ENCODE measurements at places on chromosomes 1 and 21.

- no peak for DNase-seq
These were observed 67.6 kb downstream of the PKN2 start for GRCh38 chr1:88751714-88752113.

DNA sequence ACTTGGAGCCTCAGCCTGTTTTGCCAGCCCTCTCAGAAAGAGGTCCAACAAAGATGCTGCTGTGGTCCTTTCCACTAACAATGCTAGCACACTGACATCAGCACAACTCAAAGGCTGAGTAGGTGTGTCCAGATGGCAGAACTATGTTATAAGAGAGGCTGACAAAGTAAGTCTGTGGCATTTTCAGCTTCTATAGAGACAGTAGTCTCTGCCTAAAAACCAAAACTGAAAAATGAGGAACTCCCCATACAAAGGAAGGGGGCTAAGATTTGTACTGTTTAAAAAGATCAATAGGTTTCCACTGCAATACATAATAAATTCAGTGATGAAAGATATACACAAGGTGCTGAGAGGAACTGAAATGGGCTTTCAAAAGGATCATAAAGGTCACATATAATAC is 12.3 kb downstream of the ERO1B start:
- no peak for DNase-seq

- peak; percentile 83 for DNase-seq
These were observed 408.3 kb upstream of the PLXNA2 start for GRCh38 chr1:208652296-208653160.

GRCh38 chr1:8274352-8274751 is 43.6 kb upstream of the SLC45A1 start:
- no peak for DNase-seq

DNA sequence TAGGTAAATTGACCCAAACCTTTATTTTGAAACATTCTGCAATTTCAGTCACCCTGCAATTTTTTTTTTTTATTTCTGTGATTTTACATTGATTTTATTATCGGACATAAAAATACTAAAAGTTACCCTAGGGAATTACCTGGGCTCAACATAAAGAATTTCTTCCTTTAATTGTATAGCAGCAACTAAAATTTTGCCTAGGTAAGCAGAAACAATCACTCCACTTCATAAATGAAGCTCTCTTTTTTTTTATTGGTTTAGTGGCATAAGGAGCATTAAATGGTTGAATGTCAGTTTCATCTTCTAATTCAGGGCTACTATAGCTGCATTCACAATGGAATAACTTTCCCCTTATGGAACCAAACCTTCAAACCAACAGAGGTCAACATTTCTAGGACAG is 15.3 kb upstream of the OR2M4 start:
- DNase-seq, result no peak

GRCh38 chr1:29052100-29052499 is 71.6 kb downstream of the TMEM200B start:
- DNase-seq, result no peak

- DNase-seq, result no peak
These were observed 13.4 kb downstream of the RTCA start for GRCh38 chr1:100279358-100279923.

GRCh38 chr1:26767714-26768113 is 20.0 kb upstream of the PIGV start:
- no peak for DNase-seq

DNA sequence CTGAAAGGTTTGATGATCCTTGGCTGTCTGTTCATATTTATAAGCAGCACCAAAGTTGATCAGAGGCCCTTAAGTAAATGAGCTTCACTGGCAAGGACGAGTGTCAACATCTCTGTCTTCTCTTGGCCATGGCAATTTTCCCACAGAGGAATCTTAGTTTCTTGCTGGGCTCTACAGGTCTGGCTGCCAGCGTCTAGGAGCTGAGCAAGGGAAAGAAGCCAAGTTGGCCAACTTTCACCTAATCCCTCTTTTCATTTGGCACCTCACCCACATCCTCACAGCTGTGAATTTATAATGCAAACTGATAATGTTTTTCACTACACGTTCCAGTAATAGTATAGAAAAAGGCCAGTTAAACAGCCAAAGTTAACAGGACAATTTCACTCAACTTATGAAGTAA is 99.0 kb upstream of the LBR start:
- DNase-seq, result no peak

GRCh38 chr1:58618303-58618702 is 41.3 kb upstream of the TACSTD2 start:
- peak; percentile 93 for DNase-seq

GRCh38 chr21:37273911-37274690 is 7.0 kb upstream of the VPS26C start:
- no peak for DNase-seq

- no peak for DNase-seq
These were observed 42.6 kb downstream of the SIPA1L2 start for GRCh38 chr1:232587141-232588008.

- peak; percentile 86 for DNase-seq
These were observed 49.6 kb downstream of the HSF2BP start for GRCh38 chr21:43609501-43610340.

DNA sequence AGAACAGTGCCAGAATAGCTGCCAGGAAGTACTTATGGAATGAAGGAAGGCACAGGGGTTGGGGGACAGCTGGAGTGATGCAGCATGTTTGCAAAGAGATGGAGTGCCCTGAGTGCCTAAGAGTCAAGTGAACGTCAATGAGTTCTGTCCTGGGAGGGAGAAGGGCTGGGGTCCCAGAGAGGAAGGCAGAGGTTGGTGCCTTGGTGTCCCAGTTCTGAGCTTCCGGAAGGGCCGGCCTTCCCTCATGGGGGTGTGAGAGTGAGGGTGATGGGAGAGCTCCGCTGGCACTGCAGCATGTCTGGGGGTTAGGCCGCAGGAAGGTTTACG is 17.6 kb downstream of the NES start:
- no peak for DNase-seq

- DNase-seq, result no peak
These were observed 125.9 kb upstream of the RUNX3 start for GRCh38 chr1:25055961-25056360.

GRCh38 chr1:145992502-145992936 is 3.9 kb downstream of the TXNIP start:
- no peak for DNase-seq

GRCh38 chr1:29162476-29163138 is 19.1 kb downstream of the SRSF4 start:
- no peak for DNase-seq

DNA sequence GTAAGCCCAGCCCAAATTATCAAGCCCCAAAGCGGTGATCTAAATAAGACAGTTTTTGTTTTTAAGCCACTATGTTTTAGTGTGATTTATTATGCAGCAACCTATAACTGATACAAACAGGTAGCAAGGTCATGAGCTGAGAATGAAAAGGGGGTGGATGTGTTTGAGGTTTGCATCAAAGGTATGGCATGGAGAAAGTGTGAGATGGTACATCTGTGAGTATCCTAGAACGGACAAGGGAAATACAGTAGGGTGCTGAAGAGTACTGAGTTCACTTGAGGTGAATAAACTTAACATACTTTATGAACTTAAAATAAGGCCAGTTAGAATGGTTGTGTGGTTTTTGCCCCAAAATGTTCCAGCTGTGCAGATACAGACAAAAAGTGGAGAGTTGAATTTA is 286.0 kb upstream of the B3GALT2 start:
- no peak for DNase-seq

- peak; percentile 76 for DNase-seq
These were observed 1.4 kb downstream of the NCAM2 start for GRCh38 chr21:20999659-21000058.

- peak; percentile 62 for DNase-seq
These were observed at the start of gene PAQR7 for GRCh38 chr1:25875154-25875855. Gene PAQR7, minus strand, starts transcription at chr1:25875708. Its CDS starts 11,869 bp downstream, at chr1:25863839.

GRCh38 chr1:4585216-4585615 is 69.2 kb upstream of the AJAP1 start:
- DNase-seq, result no peak

DNA sequence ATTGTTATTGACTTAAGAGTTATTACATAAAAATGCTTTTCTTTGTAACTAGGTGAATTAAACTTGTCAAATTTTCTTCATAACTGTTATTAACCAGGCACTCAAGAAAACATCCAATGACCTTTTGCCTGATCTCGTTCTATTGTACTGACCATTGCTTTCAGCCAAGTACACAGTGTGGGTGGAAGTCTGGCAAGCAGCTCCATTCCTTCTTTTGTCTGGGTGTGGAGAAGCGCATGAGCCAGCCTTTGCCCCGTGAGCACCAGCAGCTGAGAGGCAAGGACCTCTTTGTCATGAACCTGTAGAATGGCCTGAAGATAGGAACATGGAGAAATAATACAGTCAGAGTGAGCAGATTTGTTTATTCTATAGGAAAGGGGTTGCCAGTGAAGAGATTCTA is 57.5 kb downstream of the IARS2 start:
- DNase-seq, result peak; percentile 55

- DNase-seq, result no peak
These were observed 25.4 kb downstream of the ZNF362 start for GRCh38 chr1:33281554-33282303.

- no peak for DNase-seq
These were observed 71.8 kb upstream of the ARHGAP29 start for GRCh38 chr1:94309216-94309615.

- no peak for DNase-seq
These were observed 249.9 kb downstream of the PTBP2 start for GRCh38 chr1:96971439-96971838.

DNA sequence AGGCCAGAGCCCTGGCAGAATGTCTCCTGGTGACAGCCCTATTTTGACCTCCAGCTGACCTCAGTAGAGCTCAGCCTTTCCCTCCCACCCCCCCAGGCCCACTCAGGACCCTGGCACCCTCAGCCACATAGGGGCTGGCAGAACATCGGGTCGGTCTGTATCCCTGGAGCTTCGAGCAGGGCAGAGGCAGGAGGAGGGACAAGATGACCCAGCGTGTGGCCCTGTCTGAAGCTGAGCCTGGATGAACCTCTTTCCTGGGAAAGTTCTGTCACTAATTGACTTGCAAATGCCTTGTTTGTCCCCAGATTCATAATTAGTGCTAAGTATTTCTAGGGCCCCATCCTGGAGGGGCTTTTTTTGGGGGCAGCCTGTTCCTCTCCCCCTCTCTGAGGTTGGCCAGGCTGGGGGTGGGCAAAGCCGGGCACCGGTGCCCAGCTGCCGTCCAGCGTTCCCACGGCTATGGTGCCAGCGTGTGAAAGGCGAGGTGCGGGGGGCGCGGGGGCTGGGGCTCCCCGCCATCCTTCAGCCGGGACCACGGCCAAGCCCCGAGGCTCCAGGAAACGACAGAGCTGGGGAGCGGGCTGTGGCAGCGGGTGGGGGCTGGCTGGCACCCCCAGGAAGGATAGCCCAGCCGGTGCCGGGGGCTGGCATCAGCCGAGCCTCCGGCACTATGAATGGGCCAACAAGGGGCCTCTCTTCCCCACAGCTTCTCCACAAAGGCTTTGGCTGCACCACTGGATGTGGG is 31.4 kb downstream of the RHBG start:
- no peak for DNase-seq

GRCh38 chr21:20703112-20703767 is 295.0 kb upstream of the NCAM2 start:
- DNase-seq, result no peak

DNA sequence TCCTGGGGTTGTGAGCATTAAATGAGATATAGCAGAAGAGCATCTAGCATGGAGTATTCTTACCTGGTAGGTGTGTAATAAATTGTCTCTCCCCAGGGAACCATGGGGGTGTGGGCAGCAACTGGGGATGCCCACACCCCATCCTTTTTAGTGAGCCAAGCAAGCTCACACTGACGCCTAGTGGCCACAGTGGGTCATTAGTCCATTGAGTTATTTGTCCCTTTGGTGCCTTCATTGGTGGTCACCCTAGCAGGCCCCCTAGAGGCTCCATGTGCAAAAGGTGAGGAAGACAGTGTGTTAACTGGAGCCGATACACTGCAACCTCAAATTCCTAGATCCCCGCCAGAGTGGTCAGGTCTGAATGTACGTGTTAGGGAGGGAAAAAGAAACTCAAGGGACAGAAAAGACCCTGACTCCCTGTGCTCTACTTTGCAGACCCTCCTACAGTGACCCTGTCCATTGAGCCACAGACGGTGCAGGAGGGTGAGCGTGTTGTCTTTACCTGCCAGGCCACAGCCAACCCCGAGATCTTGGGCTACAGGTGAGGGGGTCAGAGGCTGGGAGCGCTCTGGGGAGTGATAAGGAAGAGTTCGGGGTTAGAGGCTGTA is 93.3 kb upstream of the CD1D start:
- peak; percentile 84 for DNase-seq

DNA sequence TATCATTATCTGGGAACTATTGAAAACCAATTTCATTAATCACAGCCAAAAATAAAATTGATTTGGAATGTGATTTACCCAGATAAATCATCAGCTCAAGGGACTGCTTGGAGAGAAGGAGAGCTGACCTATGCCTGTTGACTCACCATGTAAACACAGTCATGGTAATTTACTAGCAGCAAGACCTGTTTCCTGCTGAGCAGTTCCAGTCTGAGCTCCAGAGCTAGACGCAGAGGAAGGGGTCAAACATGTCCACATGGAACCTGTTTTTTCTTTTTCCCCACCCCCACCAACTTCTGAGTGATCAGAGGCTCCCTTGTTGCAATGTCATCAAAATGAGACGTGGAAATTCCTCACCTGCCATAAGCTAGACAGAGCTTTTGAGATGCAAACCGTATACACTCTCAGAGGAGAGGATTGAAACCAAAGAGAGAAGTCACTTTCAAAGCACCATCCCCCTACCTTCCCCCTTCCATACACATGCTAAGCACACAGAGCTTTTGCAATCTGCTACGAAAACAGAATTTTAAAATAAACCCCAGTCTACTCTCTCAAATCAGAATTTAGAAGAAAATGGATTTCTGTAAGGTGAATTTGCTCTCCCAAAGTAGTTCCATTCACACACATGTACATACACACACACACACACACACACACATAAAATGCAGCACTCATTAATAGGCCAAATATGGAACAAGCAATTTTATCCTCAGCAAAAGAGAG is 55.9 kb upstream of the PTGFRN start:
- DNase-seq, result peak; percentile 97

DNA sequence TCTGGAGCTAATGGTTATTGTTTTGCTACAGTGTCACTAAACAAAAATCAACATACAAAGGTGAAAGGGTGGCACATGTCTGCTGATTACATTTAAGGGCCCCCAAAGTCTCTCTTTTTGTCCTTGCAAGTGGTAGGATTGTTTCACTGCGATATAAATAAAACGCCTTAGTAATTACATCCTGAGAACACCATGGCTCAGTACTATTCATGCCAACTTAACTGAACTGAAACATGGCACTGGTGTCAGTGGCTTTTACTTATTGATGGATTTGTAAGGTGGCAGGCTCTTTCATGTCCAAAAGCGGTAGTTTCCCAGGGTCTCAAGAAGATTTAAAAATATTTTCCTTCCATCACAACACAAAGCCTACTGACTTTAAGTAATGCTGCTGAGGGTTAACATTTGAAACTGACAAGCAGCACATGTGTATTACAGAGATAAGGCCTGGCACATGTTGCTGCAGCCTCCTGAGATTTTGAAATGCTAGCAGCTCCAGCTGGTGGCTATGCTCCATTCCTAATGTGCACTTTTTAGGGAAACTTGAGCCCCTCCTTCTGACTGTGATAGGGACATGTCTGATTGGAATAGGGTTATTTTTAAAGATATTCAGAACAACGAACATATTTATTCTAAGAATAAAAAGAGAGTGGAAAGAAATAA is 86.8 kb downstream of the ATP1B1 start:
- peak; percentile 58 for DNase-seq

All from choroid plexus epithelial cell (primary cell).